Activated CD4-positive, alpha-beta T cell treated with anti-CD3 and anti-CD28 coated beads, Interleukin-2, amount 50 U/mL, for 24 hours (primary cell): ENCODE measurements at places on chromosomes 4 and X.

GRCh38 chr4:18366892-18367291 is 345.3 kb upstream of the LCORL start:
- no peak for DNase-seq

DNA sequence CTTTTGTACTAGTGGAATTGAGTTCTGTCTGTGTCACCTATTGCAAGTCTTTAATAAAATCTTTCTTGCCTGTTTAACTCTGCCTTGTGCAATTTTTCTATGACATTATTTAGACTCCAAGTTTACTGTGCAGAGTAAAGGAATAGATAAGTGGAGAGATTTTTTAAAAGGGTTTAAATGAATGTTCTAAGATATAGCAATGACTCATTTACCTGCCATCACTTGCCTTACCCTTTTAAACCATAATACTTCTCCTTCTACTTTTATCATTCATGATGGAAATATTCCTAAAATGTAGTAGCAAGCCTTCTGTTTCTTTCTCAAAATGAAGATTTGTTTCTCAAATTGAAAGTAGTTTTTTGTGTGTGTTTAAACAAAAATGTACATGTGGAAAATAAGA is 782.8 kb upstream of the MAGEB2 start:
- no peak for DNase-seq

DNA sequence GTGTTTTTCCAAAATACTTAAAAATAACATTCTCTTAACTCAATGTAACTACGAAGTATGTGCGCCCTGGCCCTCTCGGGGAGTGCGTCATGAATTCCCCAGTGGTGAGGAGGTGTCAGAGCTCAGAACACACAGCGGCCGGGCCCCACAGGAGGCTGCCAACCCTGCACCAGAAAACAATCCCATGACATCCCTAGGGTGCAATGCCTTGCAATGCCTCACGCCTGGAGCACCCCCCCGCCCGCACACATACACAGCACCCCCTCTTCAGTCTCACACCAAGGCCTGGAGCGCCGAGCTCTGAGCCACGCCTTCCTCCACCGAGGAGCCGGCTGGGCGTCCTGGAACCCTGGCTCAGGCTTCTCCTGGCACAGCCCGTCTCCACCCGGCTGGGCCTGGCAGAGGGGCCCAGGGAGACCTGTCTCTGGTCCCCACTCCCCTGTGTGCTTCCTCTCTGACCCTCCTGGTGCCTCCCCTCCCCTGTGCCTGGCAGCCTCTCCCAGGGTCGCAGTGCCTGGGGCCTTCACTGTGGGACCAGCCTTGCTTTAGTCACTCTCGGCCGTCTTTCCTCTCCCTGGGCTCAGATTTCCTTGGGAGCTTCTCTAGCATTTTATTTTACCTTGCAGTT is 108.2 kb upstream of the ADRA2C start:
- no peak for DNase-seq

DNA sequence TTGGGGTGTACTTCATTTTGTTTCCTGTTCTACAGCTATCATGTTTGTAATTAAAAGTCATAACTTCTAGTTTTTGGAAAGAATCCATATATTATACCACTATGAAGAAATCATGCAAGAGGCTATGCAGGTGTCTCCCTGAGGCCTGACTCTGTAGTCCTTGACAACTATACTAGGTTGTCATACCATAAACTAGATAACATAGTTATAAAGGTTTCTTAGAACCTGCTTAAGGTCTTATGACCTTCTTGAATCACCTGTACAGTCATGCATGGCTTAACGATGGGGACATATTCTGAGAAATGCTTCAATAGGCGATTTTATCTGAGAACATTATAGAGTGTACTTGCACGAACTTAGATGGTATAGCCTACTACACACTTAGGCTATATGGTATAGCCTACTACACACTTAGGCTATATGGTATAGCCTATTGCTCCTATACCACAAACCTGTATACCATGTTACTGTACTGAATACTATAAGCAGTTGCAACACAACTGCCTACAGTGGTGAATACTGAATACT is 3.3 kb downstream of the PWWP3B start:
- no peak for DNase-seq

DNA sequence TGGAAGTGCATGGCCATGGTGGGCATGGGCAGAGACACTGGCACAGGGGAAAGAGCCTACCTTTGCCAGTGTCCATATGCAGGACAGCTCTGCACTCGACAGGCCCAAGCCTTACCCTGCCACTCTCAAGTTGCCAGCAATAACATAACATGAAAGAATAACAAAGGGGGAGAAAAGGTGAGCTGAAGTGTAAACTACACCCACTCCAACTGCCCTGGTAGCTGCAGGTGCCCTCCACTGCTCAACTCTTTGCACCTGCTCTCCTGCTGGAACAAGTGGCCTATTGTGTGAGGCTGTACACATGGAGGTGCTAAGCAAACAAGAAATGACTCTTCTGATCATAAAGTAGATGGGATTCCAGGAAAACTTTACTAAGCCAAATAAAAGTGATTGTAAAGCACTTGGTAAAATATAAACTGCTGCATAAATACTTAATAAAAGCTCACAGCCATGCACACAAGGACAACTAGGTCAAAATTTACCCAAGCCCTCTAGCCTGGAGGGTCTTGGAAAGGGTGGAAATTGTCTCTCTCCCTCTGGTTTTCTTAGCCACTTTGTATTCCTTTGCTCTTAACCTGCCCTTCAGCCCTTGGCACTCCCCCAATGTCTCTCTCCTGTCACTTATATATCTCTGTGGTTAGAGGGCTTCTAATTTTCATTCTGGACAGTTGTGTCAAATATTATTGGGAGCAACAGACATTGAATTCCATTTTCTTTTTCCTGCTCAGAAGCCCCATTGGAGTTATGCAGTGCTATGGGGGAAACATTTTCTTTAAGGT is 261.2 kb upstream of the GPC4 start:
- DNase-seq: no peak

DNA sequence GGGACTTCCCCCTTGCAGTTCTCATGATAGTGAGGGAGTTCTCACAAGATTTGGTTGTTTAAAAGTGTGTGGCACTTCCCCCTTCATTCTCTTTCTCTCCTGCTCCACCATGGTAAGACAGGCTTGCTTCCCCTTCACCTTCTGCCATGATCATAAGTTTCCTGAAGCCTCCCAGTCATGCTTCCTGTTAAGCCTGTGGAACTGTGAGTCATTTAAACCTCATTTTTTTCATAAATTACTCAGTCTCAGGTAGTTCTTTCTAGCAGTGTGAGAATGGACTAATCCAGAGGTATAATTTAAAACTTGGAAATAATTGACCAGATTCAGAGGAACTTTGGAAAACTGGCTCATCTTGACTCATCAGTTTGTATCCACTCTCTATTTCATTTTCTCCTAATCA is 129.0 kb downstream of the TMEM47 start:
- DNase-seq: no peak

DNA sequence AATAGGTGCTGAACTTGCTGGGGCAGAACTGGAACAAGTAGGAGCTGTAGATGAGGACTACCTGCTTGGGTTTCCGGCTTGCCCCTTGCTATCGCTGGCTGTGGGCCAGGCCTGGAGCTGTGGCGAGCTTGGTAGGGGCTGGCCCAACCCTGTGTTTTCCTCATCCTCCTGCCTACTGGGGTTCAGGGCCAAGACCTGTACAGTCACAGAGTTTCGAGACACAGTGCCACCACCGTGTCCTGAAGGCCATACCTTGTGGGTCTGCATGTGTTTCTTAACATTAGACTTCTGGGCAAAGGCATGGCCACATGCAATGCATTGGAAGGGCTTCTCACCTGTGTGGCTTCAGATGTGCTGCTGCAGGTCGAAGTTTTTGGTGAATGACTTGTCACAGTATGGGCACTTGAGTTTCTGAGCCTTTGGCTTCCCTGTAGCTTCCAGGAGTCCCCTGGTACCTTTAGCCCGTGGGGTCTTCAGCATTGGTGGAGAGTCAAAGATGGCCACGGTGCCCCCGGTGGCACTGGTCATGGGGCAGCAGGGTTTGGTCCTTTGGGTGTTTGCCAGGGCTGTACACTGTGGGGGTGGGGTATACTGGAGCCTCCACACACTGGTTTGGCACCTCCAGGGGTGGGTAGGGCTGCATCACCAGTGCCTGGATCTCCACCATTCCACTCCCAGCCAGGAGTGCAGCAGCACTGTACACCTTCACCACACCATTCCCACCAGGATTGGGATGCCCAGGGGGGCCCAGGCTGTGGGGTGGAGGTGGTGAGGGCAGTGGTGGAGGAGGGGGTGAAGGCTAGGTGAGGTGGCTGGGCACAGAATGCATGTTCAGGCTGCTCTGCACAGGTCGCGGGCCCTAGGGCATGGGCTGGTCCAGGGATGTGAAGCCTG is 52.1 kb downstream of the CFAP299 start:
- DNase-seq: no peak

GRCh38 chr4:158664806-158665205 is 6.9 kb downstream of the C4orf46 start:
- no peak for DNase-seq

DNA sequence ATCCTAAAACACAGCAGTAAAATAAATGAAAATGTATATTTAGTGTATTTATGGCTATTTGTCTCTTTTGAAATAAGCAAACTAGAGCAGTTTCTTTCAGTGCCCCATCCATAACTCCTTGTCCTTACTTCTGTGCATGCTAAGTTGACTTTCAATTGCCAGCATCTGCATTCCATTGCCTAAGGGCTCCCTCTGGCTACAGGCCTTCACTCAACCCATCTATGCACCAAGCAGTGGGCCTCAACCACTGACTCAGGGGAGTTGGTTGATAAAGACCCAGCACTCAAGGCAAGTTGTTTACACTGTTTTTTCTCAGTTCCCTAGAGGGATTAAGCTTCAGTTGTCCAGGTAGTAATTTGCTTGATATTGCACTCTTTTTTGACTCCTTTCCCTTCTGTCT is 265.7 kb downstream of the IQCM start:
- no peak for DNase-seq

DNA sequence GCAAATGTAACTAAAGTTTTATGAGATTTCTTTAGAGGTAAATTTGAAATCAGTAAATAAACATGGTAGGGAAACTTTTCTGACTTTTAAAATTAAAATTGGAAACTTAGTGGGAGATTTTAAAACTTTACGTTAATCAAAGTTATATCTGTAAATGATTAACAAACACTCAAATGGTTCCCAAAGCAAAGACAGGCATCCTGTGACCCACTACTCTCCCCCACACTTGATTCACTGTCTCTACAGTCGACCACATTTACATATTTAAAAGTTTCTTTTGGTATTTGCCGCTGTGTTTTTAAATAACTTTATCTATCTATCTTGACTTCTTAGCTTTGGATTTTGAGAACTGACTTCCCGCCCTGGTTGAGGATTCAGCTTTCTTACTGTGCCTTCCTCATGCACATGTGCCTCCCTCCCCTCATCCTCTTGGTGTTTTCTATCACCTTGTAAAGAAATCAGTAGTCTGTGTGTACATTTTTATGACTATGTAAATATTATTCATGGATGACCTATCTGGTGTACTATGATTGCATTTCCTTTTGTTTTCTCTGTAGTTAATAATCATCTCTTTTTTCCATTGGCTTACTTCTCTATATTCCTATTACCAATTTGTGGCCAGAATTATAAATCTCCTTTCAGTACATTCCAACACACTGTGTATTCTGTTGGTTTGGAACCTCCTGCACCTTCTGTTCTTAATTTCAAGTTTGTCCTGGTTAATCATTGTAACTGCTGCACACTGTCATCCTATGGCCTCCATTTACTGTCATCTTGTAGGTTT is 72.6 kb downstream of the WWC2 start:
- no peak for DNase-seq

GRCh38 chr4:76339364-76339763 is 32.8 kb downstream of the STBD1 start:
- no peak for DNase-seq

DNA sequence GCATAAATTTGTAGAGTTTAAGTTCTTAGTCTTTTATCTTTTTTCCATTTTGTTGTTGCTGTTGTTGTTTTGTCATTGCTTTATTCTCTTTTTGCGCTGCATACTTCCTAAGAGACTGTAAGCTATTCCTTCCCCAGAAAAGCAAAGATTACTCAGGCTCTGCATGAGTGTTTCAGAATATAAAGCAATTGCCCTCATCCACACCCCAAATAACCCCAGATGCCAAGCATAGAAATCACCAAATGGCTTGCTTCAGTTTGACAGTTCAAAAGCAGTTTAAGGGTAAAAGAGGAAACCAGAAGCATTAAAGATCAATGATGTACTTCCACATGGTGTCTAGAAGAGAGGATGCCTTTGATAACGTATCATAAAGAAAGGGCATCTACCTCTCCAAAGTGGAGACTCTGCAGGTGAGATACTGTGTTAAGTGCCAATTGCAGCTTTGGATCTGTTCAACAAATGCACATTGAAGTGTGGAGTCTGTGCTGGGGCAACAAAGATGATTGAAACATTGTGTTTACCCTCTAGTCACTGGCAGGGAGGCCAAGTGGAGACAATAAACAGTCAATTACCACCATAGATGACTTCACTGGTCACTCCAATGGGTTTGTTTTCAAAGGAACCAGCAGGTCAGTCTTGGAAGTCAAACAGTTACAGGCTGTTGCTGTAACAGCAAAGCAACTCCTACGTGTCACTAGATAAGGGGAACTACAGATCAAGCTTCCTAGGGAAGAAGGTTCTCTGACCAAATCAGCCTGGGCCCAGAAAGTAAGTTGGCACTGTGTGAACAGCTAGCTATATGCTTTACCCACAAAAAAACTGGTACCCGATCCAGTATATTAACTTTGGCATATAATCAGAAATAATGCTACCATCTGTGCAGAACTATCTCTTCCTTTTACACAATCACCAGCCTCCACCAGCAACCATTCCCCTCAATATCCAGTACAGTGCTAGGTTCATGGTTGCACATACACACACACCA is 40.6 kb upstream of the IL21 start:
- no peak for DNase-seq

DNA sequence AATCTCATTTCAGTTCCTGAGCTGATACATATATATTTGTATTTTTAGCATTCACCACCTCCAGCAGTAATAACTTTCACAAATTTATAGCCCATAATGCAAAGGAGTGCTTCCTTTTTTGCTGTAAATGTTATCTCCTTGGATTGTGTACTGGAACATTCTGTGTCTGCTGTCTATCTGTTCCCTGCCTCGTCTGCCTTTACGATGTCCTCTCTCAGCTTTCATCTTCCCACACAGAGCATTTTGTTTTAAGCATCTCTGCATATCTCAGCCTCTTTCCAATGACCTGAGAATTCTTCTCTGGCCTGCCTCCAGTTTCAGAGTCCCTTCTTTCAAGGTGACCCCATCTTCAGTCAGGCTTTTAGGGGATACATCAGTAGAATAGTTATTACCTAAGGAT is 43.1 kb downstream of the GYG2 start:
- DNase-seq: no peak

- no peak for DNase-seq
Observed at GRCh38 chr4:148845609-148846008, 403.4 kb upstream of the NR3C2 start.

- no peak for DNase-seq
Observed at GRCh38 chr4:90641861-90642599, 514.8 kb downstream of the CCSER1 start.

DNA sequence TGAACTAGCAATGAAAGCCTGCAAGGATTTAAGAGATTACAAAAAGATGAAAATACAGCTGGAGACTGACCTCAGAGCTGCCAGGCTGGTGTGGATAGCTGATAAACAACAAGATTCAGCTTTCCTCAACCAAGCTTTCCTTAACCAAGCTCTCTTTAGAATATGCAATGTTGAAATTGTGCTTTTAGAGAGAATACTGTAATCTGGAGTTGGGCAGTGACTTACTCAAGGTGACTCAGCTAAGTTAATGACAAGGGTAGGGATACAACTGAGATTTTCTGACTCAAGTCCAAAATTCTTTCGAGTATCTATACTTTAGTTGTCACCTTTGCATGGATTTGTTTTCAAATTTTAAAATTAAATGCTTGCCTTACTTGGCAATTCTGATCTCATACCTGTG is 98.0 kb downstream of the AMMECR1 start:
- no peak for DNase-seq
